Lung (tissue), 17 donors: ENCODE measurements at places on chromosomes 16 and 17. TPM values are rescaled to one million over a fixed set of nuclear protein-coding genes. Genes with fewer than 3 reads are reported as not detected.
A peak's percentile ranks its signal among the peaks of the same experiment; 100 is the strongest.

GRCh38 chr17:64278614-64279013 lies 15.6 kb upstream of the TEX2 start:
- H3K4me3 ChIP-seq, result no peak overlapping the region
- no peaks in the 10 kb centered on the region for H3K36me3 ChIP-seq
- no peak overlapping the region for H3K27ac ChIP-seq
- no peak for DNase-seq

DNA sequence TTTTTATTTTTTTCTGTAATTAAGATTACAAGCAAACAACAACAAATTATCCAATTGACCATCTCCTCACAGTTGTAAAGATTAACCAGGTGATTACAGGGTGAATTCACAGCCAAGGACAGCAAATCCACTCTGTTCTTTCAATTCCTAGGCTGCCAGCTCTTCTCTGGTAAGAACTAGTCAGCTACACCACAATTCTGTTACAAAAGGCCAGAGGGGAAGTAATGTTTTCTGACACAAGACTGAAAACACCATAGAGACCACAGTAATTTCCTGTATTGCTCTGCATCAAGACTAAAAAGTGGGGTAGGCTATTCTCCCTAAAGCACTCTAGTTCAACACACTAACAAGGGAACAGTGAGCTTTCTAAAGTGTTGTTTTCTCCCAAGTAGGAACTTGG lies 10.6 kb downstream of the CA10 start:
- H3K27me3 ChIP-seq, result no peaks in the 10 kb centered on the region
- no peaks in the 10 kb centered on the region for H3K4me1 ChIP-seq
- H3K36me3 ChIP-seq, result no peaks in the 10 kb centered on the region
- no peak overlapping the region for H3K27ac ChIP-seq

GRCh38 chr17:77269696-77270681 lies 129.2 kb downstream of the SEC14L1 start:
- H3K36me3 ChIP-seq, result no peaks in the 10 kb centered on the region
- H3K27me3 ChIP-seq, result no peaks in the 10 kb centered on the region
- H3K4me3 ChIP-seq, result no peak overlapping the region
- H3K27ac ChIP-seq, result no peak overlapping the region
- DNase-seq, result no peak

GRCh38 chr17:29444589-29444988 lies 54.4 kb downstream of the TAOK1 start:
- no peak for DNase-seq
- H3K36me3 ChIP-seq, result peaks cover 2% of the 10 kb centered on the region
- no peak overlapping the region for H3K4me3 ChIP-seq
- no peak overlapping the region for H3K27ac ChIP-seq

GRCh38 chr17:6775871-6776405 lies at the start of gene FBXO39:
Gene FBXO39, plus strand, starts transcription at chr17:6776215. Its CDS starts 3,654 bp downstream, at chr17:6779869.
- H3K4me3 ChIP-seq, result no peak within 1 kb of the TSS
- H3K27me3 ChIP-seq, result no peaks in the 10 kb centered on the region
- DNase-seq, result no peak
- H3K4me1 ChIP-seq, result no peaks in the 10 kb centered on the region

- no peaks in the 10 kb centered on the region for H3K36me3 ChIP-seq
- no peak overlapping the region for H3K4me3 ChIP-seq
- DNase-seq, result no peak
- H3K4me1 ChIP-seq, result no peaks in the 10 kb centered on the region
- no peak overlapping the region for H3K27ac ChIP-seq
Observed at GRCh38 chr16:27879601-27880247, 183.8 kb downstream of the GSG1L start.

GRCh38 chr16:9666834-9667480 lies 515.3 kb downstream of the GRIN2A start:
- H3K27ac ChIP-seq, result no peak overlapping the region
- no peak for DNase-seq

GRCh38 chr16:59305850-59306249 lies 571.7 kb upstream of the GOT2 start:
- no peak overlapping the region for H3K27ac ChIP-seq
- DNase-seq, result no peak
- no peaks in the 10 kb centered on the region for H3K36me3 ChIP-seq
- H3K4me1 ChIP-seq, result no peaks in the 10 kb centered on the region

DNA sequence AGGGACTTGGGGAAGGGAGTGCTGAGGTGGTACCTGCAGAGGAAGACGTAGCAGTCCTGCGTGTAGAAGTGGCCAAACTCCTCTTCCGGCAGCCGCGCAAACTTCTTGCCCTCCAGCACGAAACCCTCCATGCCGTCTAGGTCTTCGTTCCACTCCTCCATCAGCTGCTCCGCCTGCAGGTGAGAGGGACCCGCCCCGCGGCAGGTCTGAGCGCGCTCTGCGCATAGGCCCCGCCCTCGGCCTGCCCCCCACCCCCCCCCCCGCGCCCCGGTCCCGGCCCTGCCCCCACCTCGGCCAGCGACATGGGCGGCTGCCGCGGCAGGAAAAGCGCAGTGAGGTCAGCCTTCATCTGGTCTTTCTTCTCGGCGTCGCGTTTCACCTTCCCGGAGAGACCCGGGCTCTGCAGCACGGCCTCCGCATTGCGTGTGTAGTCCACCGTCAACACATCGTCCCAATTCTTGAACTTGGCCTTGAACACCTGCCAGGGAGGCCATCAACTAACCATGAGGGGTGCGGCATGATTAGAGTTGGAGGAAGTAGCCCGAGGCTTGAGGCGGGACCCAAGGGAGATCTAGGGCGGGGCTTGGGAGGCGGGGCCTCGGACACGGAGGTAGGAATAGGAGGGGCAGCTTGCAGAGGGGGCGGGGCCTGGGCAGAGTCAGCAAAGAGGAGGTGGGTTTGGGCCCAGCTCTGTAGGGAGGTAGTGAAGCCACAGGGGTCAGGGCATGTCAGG lies 11.5 kb downstream of the FLII start:
- peaks cover 16% of the 10 kb centered on the region for H3K36me3 ChIP-seq
- H3K27me3 ChIP-seq, result no peaks in the 10 kb centered on the region
- H3K4me1 ChIP-seq, result no peaks in the 10 kb centered on the region

- no peak overlapping the region for H3K4me3 ChIP-seq
- no peak for DNase-seq
- no peak overlapping the region for H3K27ac ChIP-seq
- peaks cover 1% of the 10 kb centered on the region for H3K4me1 ChIP-seq
- no peaks in the 10 kb centered on the region for H3K27me3 ChIP-seq
Observed at GRCh38 chr17:10758062-10758461, 28.2 kb upstream of the TMEM220 start.

DNA sequence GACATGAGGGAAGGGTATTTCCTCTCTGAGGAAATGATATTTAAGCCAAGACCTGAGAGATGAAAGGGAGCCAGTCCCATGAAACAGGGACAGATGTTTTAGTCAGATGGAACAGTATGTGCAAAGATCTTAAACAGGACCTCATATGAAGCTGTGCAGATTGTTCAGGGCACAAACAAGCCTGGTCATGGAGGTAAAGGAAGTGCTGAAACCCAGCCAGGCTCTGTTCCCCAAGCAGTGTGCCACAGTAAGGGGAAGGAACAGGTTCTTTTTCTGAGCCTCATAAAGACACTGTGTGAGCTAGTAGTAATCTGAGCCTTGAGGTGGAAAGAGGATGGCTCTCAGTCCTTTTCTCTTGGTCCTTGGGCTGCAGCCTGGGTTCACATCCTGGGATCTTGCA lies 159.9 kb downstream of the ANKFN1 start:
- no peaks in the 10 kb centered on the region for H3K36me3 ChIP-seq
- no peaks in the 10 kb centered on the region for H3K4me1 ChIP-seq
- no peaks in the 10 kb centered on the region for H3K27me3 ChIP-seq
- no peak for DNase-seq

DNA sequence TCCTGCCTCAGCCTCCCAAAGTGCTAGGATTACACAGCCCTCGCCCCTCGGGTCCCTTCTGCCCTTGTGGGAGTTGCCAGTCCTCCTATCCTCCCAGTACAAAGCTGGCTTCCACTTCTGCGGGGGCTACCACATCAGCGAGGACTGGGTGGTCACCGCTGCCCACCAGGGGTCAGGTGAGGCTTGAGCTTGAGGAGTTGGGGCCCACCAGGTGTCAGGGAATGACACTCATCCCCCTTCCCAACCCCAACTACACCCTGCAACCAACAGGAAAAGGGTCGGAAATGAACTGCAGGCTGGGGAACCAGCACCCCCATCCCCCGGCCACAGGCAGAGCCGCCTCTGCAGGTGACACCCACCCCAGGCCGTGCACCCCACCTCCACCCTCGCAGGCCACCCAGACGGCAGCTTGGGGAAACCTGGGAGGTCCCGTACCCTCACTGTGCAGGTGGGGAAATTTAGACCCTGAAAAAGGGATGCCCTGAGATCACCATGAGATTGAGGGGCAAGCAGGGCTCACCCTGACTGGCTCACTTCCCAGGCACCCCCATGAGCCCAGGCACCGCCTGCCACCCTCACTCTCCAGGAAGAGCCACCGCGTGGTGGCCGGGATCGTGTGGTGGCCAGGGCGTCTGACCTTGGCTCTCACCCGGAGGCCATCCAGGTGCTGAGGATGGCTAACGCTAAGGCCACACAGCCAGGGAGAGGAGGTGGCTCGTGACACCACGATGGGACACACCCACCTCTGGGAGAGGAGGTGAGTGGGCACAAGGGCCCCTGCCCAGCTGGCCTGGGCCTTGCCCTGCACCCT lies 8.0 kb downstream of the CTRB1 start:
- H3K4me1 ChIP-seq, result no peaks in the 10 kb centered on the region
- no peak for DNase-seq
- no peaks in the 10 kb centered on the region for H3K27me3 ChIP-seq

GRCh38 chr17:73317513-73318426 lies 6.0 kb upstream of the CDC42EP4 start:
- no peaks in the 10 kb centered on the region for H3K36me3 ChIP-seq
- H3K4me3 ChIP-seq, result no peak overlapping the region
- no peak for DNase-seq
- H3K27ac ChIP-seq, result no peak overlapping the region
- H3K4me1 ChIP-seq, result no peaks in the 10 kb centered on the region

DNA sequence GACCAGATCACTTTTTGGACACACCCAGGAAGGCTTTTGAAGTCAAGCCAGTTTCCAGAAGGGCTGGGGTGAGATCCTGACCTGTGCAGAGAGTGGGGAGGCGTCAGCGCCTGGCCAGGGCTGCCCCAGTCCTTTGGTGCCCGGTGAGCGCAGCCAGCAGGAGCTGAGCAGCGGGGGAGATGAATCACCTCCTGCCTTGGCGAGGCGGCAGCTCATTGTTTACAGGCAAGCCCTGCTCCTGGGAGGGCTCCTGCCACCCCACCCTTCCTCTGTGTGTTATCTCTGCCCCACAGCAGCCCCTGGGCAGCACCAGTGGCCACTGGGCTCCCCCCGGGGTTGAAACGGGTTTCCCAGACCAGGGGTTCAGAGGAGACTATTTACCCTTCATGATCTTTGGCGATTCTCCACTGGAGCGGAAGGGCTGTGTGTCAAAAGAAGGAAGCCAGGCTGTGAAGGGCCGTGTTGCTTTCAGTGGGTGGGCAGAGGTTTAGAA lies 14.1 kb upstream of the ITGB4 start:
- H3K4me3 ChIP-seq, result no peak overlapping the region
- no peak for DNase-seq
- H3K27me3 ChIP-seq, result no peaks in the 10 kb centered on the region
- H3K36me3 ChIP-seq, result peaks cover 63% of the 10 kb centered on the region

- no peaks in the 10 kb centered on the region for H3K27me3 ChIP-seq
- peaks cover 42% of the 10 kb centered on the region for H3K36me3 ChIP-seq
- H3K4me1 ChIP-seq, result no peaks in the 10 kb centered on the region
- H3K4me3 ChIP-seq, result no peak overlapping the region
- H3K27ac ChIP-seq, result no peak overlapping the region
Observed at GRCh38 chr16:84082835-84083569, 33.7 kb downstream of the MBTPS1 start.

GRCh38 chr17:12987120-12987519 lies 30.7 kb downstream of the ELAC2 start:
- H3K4me3 ChIP-seq, result no peak overlapping the region
- H3K36me3 ChIP-seq, result peaks cover 4% of the 10 kb centered on the region
- H3K27ac ChIP-seq, result no peak overlapping the region
- peaks cover 6% of the 10 kb centered on the region for H3K4me1 ChIP-seq

DNA sequence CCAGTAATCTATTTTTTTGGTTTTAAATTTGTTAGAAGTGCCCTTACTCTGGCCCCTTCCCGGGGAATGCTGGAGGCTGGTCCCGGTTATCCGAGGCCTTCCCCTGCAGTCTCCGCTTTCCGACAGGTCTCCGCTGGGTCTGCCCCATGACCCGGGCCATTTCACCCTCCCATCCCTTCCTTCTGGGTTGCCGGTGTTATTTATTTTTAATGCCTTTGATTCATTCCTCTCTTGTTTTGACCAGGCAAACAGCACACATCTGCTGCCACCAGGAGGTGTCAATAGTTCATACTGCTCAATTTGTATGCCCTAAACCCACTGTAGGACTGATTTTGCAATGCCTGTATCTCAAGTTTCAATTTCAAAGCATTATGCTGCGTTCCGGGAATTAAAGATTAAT lies 113.2 kb upstream of the IRX5 start:
- H3K27ac ChIP-seq, result no peak overlapping the region
- DNase-seq, result peak; percentile 52
- H3K4me1 ChIP-seq, result peaks cover 6% of the 10 kb centered on the region
- no peaks in the 10 kb centered on the region for H3K36me3 ChIP-seq

DNA sequence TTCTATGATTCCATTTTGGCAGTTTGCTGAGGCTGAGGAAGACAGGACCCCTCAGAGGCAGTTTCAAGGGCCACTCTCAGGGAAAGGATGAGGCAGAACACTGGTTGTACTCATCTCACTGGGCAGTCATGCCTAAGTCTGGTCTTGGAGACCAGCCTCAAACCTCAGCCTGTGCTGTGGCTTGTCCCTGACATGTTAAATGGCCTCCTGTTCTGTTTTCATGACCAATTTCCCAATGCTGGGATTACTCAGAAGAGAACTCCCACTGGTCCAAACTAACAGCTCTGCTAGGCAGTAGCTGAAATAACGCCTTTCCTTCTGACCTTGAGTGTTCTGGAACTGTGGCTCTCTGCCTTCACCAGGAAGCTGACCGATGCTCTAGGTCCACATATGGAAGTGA lies 8.4 kb upstream of the SPDYE4 start:
- H3K4me3 ChIP-seq, result no peak overlapping the region
- no peaks in the 10 kb centered on the region for H3K4me1 ChIP-seq

GRCh38 chr17:36879624-36880131 lies 57.6 kb upstream of the LHX1 start:
- no peak overlapping the region for H3K4me3 ChIP-seq
- no peaks in the 10 kb centered on the region for H3K4me1 ChIP-seq
- no peak for DNase-seq
- no peaks in the 10 kb centered on the region for H3K36me3 ChIP-seq
- H3K27ac ChIP-seq, result no peak overlapping the region
- H3K27me3 ChIP-seq, result peaks cover 14% of the 10 kb centered on the region

DNA sequence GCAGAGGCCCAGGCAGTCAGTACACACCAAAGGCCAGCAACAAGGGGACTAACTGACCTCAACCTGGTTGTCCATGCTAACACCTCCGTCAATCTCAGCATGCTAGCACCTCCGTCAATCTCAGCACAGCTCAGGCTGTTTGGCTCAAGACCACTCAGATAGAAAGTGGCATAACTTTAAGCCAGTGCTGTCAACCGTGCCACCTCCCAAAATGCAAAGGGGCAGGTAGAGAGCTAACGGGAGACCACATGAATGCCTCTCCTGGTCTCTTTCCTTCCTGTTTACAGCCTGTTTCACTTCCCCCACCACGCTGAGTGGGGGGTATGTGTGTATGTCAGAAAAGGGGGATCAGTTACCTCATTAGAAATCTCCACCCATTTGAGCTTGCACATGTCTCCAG lies 3.3 kb downstream of the UBTF start:
- H3K36me3 ChIP-seq, result peaks cover 43% of the 10 kb centered on the region
- no peaks in the 10 kb centered on the region for H3K27me3 ChIP-seq
- no peak for DNase-seq
- H3K4me1 ChIP-seq, result peaks cover 5% of the 10 kb centered on the region

RMI2 gene
- total RNA-seq, result 4.4 TPM

CPNE7 gene
- 2.2 TPM for total RNA-seq

MPO gene
- 2.5 TPM for total RNA-seq

CHST5 gene
- total RNA-seq, result 1.3 TPM

CYGB gene
- total RNA-seq, result 20.0 TPM

KRTAP4-1 gene
- total RNA-seq, result not detected

YPEL2 gene
- 47.0 TPM for total RNA-seq

TMC8 gene
- 28.1 TPM for total RNA-seq

PYDC1 gene
- not detected for total RNA-seq

CLEC18C gene
- not detected for total RNA-seq
